Activated CD4-positive, alpha-beta T cell treated with anti-CD3 and anti-CD28 coated beads, Interleukin-2, amount 50 U/mL, for 24 hours (primary cell): ENCODE measurements at places on chromosomes 6 and 20.
A peak's percentile ranks its signal among the peaks of the same experiment; 100 is the strongest.

- DNase-seq: no peak
These were observed 2.2 kb upstream of the GRM4 start for GRCh38 chr6:34147906-34148630.

DNA sequence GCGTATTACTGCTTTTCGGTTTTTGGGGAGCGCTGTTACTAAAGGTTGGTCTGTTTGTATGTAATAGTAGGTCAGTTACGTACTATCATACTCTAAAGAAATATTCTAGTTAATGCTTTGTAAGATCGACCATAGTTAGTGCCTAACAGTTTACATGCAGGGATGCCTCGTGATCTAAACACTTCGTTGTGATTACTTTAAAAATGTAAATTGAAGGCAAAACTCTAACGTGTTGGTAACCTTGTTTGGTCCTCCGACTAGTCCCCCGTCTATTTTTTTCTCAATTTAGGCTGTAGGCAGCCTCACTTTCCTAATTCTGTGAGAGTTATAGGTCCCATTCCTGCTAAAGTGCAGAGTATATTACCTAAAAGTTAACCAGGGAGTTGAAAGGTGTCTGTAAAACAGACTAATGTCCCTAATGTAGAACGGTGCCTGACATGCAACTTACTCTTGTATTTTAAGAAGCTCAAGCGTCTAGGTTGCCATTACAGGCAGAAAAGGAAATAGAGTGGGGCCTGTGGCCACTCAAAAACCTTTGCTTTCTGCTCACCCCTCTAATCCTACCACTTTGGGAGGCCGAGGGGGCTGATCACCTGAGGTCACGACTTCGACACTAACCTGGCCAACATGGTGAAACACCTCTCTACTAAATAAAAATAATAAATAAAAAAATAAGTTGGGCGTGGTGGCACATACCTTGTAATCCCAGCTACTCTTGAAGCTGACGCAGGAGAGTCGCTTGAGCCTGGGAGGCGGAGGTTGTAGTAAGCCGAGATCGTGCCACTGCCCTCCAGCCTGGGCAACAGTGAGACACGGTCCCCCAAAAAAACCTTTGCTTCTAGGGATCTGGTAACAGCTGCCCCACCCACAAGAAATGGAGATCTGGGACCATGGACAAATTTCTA lies 37.8 kb downstream of the HFE start:
- DNase-seq: no peak

DNA sequence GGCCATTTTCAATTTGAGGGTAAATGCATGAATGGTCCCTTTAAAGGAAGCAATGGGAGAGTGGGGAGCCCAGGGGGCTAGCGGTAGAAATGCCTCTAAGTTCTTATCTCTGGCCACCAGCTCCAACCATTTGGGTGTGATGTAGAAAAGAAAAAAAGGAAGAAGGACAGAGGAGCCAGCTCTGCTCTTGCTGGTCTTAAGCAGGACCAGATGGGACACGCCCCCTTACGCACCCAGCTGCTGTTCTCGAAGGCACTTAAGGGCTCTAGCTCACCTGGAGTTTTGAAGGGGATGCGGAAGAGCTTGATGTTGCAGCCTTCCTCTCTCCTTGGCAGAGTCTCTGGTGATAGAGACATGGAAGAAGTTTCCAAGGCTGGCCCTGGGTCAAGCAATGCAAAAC lies 59.5 kb upstream of the RNF144B start:
- no peak for DNase-seq

DNA sequence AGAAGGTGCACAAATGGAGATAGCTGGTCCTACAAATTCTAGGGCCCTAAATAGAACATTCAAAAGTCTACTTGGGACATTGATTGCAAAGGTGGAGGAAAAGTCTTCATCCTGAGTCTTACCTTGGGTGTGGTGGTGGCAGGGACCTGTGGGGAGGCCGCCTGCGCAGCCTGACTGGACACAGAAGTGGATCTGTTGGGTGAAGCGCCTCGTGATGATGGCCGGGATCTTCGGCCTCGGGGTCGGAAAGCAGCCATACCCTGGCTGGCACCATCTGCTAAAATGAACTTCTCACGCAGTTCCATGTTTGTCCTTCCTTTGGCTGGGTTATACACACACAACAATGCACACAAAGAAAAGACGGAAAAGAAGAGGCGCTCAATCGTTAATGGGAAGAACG lies 179.2 kb downstream of the DST start:
- DNase-seq: no peak

- DNase-seq: peak; percentile 29
These were observed at the start of gene HELZ2 for GRCh38 chr20:63574156-63574828. TSS of gene HELZ2 (minus strand) at chr20:63574239. CDS start at chr20:63572385, 1,854 bp downstream.
